ENCODE measurements at places on chromosomes 6 and 20. TPM values are rescaled to one million over a fixed set of nuclear protein-coding genes. Genes with fewer than 3 reads are reported as not detected.

Gene ZNF292
- total RNA-seq = 177 TPM

Gene MAP7
- 6.1 TPM for total RNA-seq

Gene TMEM74B
- 8.0 TPM for total RNA-seq

Gene TSBP1
- total RNA-seq = not detected

Gene C6orf163
- 8.3 TPM for total RNA-seq

All from occipital lobe (tissue), 3 donors.